SJSA1 (cell line): ENCODE measurements at places on chromosomes 16 and 17. TPM values are rescaled to one million over a fixed set of nuclear protein-coding genes. Genes with fewer than 3 reads are reported as not detected.

- DNase-seq: no peak
- no peaks in the 10 kb centered on the region for H3K27me3 ChIP-seq
These were observed 849.8 kb upstream of the RBFOX1 start for GRCh38 chr16:6482696-6483468.

GRCh38 chr16:17403156-17403809 is 67.5 kb downstream of the XYLT1 start:
- H3K4me1 ChIP-seq: peaks cover 22% of the 10 kb centered on the region
- no peak overlapping the region for H3K27ac ChIP-seq
- H3K4me3 ChIP-seq: no peak overlapping the region
- H3K36me3 ChIP-seq: no peaks in the 10 kb centered on the region
- H3K27me3 ChIP-seq: no peaks in the 10 kb centered on the region

GRCh38 chr17:6505425-6506142 is 50.8 kb downstream of the PITPNM3 start:
- H3K4me3 ChIP-seq: no peak overlapping the region
- peak; percentile 16 for DNase-seq
- peaks cover 53% of the 10 kb centered on the region for H3K4me1 ChIP-seq
- H3K27ac ChIP-seq: no peak overlapping the region

GRCh38 chr17:77928519-77929179 is 29.9 kb upstream of the TNRC6C start:
- H3K4me3 ChIP-seq: no peak overlapping the region
- no peak overlapping the region for H3K27ac ChIP-seq
- DNase-seq: no peak
- H3K4me1 ChIP-seq: no peaks in the 10 kb centered on the region
- no peaks in the 10 kb centered on the region for H3K36me3 ChIP-seq
- peaks cover 50% of the 10 kb centered on the region for H3K27me3 ChIP-seq

The ZNF652 gene
- total RNA-seq: 23.8 and 37.1 TPM in 2 replicates

The TBC1D26 gene
- total RNA-seq: not detected in 2 replicates

DNA sequence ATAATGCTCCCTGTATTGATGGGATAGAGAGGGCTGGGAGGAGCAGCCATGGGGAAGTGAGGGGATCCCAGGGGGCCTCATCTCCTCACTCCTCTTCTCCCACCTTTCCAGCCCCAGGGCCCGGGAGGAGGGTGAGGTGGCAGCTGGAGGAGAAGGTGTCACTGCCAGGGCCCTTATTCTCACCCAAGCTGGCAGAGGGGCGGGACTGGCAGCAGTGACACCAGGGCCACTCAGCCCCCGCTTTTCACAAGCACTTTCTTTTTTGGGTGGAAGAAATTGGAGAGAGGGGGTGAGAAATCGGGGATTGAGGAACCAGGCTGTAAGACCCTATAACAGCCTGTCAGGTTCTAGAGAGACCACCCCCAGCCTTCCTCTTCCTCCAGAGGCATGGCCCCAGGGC is 2.4 kb upstream of the TBX21 start:
- no peaks in the 10 kb centered on the region for H3K36me3 ChIP-seq
- no peak for DNase-seq
- peaks cover 71% of the 10 kb centered on the region for H3K27me3 ChIP-seq
- H3K4me3 ChIP-seq: no peak overlapping the region

DNA sequence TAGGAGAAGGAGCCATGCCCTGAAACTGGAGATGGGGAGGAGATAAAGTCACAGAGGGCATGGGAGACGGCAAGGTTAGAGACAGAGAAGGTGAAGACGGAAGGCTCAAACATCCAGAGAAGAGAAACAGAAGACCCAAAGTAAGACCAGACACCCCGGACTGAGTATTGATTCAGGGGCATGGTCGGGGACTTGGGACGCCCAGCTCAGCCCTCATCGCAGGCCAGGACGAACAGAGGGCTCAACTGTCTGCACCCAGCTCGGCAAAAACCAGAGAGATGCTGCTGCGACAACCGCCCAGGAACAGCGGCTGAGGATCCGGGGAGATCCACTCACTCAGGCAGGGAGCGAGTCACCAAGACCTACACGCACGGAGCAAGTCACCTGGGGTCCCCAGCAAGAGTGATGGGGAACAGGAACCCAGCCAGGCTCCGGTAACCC is 999 bp downstream of the XYLT1 start:
- H3K27ac ChIP-seq: peak overlapping the region; percentile 1; the same call in 1 of the 2 replicates
- peak overlapping the region; percentile 68 for H3K4me3 ChIP-seq
- no peaks in the 10 kb centered on the region; the same call in 1 of the 2 replicates for H3K36me3 ChIP-seq
- no peaks in the 10 kb centered on the region for H3K27me3 ChIP-seq
- peaks cover 53% of the 10 kb centered on the region for H3K4me1 ChIP-seq
- DNase-seq: no peak

- H3K27ac ChIP-seq: no peak overlapping the region
- DNase-seq: no peak
- no peaks in the 10 kb centered on the region for H3K27me3 ChIP-seq
- no peaks in the 10 kb centered on the region for H3K36me3 ChIP-seq
These were observed 27.5 kb upstream of the MTSS2 start for GRCh38 chr16:70713342-70713741.

GRCh38 chr16:63216696-63217423 is 1180.6 kb upstream of the CDH8 start:
- H3K4me3 ChIP-seq: no peak overlapping the region
- H3K4me1 ChIP-seq: no peaks in the 10 kb centered on the region
- no peak overlapping the region for H3K27ac ChIP-seq
- H3K36me3 ChIP-seq: no peaks in the 10 kb centered on the region
- no peaks in the 10 kb centered on the region for H3K27me3 ChIP-seq
- no peak for DNase-seq

The MVP gene
- total RNA-seq: 138 and 149 TPM in 2 replicates

The PLCG2 gene
- 0.03 and 0.08 TPM in 2 replicates for total RNA-seq

DNA sequence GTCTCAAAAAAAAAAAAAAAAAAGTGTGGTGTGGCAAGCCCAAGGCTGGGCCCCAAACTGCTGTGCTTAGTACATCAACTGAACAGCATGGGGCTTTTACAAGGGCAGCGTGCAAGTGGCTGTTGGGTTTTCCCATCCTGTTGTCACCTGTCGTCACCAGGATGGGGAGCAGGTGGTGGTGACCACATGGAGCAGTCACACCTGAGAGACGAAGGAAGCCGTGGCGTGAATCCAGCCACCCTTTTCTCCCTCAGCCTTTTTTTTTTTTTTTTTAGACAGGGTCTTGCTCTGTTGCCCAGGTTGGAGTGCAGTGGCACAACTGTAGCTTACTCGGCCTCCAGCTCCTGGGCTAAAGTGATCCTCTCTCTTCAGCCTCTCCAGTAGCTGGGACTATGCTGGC is 4.1 kb upstream of the MRPL58 start:
- peaks cover 11% of the 10 kb centered on the region for H3K4me1 ChIP-seq
- no peak for DNase-seq
- H3K4me3 ChIP-seq: no peak overlapping the region
- H3K27ac ChIP-seq: no peak overlapping the region
- H3K27me3 ChIP-seq: no peaks in the 10 kb centered on the region

DNA sequence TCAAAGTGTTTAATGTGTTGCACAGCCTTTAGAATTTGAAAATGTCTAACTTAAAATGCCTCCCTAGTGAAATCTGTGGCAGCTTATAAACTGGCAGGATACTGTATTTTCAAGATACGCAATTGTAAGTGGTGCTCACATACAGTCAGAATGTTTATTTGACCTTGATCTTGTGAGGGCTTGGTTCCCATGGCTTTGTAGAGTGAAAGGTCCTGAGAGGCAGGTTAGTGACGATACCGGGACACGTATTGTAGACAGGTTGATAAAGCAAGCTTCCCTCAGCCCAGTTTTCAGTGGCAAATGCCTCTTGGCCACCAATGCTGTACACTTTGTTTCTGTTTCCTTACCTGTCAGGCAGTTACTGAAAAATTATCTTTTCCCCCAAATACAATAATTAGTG is 426.6 kb downstream of the MAF start:
- no peak for DNase-seq
- H3K27me3 ChIP-seq: no peaks in the 10 kb centered on the region
- no peaks in the 10 kb centered on the region for H3K4me1 ChIP-seq
- H3K4me3 ChIP-seq: no peak overlapping the region

- no peak within 1 kb of the TSS for H3K27ac ChIP-seq
- peaks cover 11% of the 10 kb centered on the region; the same call in 1 of the 2 replicates for H3K4me1 ChIP-seq
- DNase-seq: no peak
These were observed at the start of gene ADGRG3 for GRCh38 chr16:57668263-57668571. Gene ADGRG3, plus strand, starts transcription at chr16:57668306. Its CDS starts 42 bp downstream, at chr16:57668348.

GRCh38 chr16:11090232-11090631 is 145.9 kb downstream of the CLEC16A start:
- peaks cover 16% of the 10 kb centered on the region for H3K4me1 ChIP-seq
- H3K36me3 ChIP-seq: peaks cover 13% of the 10 kb centered on the region; the same call in 1 of the 2 replicates
- H3K27me3 ChIP-seq: no peaks in the 10 kb centered on the region

The CNGB1 gene
- total RNA-seq: 0.13 TPM in 1 of 2 replicates, not detected in the other

The CLEC18B gene
- not detected in 2 replicates for total RNA-seq

DNA sequence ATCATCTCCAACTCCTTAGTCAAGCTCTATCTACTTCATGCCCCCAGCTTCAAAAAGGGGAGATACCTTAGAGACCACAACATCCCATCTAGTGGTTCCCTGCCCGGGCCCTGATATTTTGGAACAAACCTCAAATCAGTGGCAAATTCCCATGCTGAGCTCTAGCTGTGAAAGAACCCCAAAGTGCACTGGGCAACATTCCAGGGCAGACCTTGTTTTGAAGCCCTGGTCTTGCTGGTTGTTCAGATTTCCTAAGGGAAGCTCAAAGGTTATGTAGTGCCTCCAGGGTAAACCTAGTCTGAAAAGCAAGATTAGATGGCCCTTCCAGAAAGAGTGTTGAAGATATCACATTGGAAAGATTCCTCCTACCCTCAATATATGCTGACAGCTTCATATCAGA is 16.3 kb downstream of the FAM117A start:
- H3K36me3 ChIP-seq: no peaks in the 10 kb centered on the region
- no peak overlapping the region for H3K4me3 ChIP-seq
- DNase-seq: no peak
- no peak overlapping the region for H3K27ac ChIP-seq
- no peaks in the 10 kb centered on the region for H3K4me1 ChIP-seq

DNA sequence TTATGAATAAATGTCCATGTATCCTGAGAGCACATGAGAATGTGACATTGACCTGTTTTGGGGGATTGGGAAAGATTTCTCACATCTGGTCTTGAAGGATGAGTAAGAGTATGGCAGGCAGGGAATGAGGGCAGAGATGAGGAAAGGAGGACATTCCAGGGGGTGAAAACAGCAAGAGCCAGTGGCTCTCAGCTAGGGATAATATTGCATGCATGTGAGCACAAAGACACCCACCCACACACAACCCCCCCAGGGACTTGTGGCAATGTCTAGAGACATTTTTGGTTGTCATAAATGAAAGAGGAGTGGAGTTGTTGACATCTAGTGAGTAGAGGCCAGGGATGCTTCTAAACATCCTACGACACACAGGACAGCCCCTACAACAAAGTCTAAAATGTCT is 6.0 kb downstream of the MYO1D start:
- no peaks in the 10 kb centered on the region for H3K36me3 ChIP-seq
- H3K4me1 ChIP-seq: no peaks in the 10 kb centered on the region; the same call in 1 of the 2 replicates
- no peak overlapping the region for H3K4me3 ChIP-seq
- H3K27me3 ChIP-seq: peaks cover 12% of the 10 kb centered on the region

- H3K4me3 ChIP-seq: no peak overlapping the region
- no peak overlapping the region for H3K27ac ChIP-seq
- H3K36me3 ChIP-seq: no peaks in the 10 kb centered on the region
- H3K27me3 ChIP-seq: no peaks in the 10 kb centered on the region
These were observed 194.3 kb downstream of the ZNF423 start for GRCh38 chr16:49661465-49662187.

DNA sequence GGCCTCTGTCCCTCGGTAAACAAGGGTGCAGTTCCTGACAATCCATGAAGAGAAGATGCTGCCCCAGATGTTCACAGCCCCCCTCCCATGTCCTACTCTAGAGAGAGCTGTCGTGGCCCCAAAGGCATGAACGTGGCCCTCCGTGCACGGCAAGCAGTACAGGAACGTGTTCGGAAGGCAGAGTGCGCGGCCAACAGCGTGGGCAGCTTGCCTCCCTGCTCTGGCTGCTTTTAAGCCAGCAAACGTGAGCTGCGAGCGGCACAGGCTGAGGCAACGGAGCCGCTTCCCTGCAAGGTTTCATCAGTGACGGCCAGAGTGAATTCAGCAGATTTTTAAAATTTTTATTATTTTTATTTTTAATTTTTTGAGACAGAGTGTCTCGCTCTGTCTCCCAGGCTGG is 37.2 kb downstream of the PEMT start:
- H3K27ac ChIP-seq: no peak overlapping the region
- no peak for DNase-seq
- no peaks in the 10 kb centered on the region for H3K36me3 ChIP-seq
- H3K4me3 ChIP-seq: no peak overlapping the region

DNA sequence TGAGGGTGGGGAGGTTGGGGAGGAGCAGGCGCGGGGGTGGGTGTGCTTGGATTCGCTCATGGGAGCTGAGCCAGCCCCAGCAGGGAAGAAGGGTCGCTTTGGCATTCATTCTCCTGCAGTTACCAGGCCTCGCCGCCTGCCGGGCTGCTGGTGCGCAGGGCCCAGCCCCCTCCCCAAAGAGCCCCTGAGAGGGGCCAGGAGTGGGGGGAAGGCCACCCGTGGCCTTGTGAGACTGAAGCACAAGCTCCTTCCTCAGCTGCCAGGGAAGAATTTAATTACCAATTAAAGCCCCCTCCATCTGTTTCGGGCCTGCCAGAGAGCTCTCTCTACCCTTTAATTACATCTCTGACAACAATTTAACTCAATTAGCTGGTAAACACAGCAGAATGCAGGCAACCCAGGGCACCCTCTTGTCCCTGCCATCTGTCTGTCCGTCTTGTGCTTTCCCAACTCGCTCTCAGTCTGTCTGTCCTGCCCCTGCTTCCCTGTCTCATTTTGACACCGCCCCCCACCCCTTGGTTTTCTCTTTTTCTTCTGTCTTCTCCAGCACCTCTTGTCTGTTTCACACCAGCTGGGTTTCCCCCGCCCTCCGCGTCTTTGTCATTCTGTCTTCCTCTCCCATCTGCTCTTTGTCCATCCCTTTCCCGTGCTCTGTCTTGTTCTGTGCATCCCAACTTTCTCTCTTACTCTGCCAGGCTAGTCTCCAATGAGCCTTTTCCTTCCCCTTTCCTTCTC is 32.7 kb downstream of the CDK5RAP3 start:
- no peak for DNase-seq
- H3K4me1 ChIP-seq: peaks cover 56% of the 10 kb centered on the region
- peak overlapping the region; percentile 94; the same call in 1 of the 2 replicates for H3K27ac ChIP-seq
- no peaks in the 10 kb centered on the region for H3K27me3 ChIP-seq
- no peaks in the 10 kb centered on the region for H3K36me3 ChIP-seq
- H3K4me3 ChIP-seq: no peak overlapping the region

The KRTAP4-1 gene
- not detected in 2 replicates for total RNA-seq

DNA sequence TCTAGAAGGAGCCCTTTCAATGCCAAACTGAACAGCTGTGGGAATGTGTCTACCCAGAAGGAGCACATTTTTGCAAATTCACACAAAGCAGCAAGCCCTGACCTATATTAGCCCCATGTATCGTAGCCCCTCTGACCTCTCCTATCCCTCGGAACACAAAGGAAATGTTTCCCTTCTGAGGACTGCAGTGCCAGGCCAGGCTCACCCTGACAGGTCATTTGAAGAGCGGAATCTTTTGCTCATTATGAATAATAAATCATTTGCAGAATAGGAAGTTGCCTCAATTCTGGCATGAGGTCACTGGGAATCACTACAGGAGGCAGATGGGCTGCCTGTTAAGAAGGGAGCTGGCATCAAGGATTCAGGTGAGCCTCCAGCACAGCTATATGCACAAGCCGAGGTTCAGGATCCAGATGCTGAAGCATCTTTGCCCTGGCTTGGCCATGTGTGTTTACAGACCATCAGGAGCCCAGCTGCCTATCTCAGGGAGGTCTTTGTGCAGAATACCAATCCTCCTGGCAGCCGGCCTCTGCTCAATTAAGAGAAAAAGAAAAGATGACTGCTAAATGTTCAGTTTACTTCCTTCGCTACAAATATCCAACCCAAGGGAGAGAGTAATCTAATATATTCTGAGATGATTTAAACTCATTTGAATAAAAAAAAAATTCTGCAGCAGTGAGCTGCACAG is 119.4 kb downstream of the USP31 start:
- DNase-seq: no peak
- H3K27ac ChIP-seq: no peak overlapping the region
- no peaks in the 10 kb centered on the region for H3K27me3 ChIP-seq
- H3K4me1 ChIP-seq: no peaks in the 10 kb centered on the region
